ENCODE measurements at places on chromosomes 7 and 10.
A peak's percentile ranks its signal among the peaks of the same experiment; 100 is the strongest.

GRCh38 chr10:30227481-30227880, 121.6 kb downstream of the MTPAP start:
- no peak for DNase-seq

GRCh38 chr10:120571266-120571665, 114.2 kb downstream of the PLPP4 start:
- DNase-seq: no peak

DNA sequence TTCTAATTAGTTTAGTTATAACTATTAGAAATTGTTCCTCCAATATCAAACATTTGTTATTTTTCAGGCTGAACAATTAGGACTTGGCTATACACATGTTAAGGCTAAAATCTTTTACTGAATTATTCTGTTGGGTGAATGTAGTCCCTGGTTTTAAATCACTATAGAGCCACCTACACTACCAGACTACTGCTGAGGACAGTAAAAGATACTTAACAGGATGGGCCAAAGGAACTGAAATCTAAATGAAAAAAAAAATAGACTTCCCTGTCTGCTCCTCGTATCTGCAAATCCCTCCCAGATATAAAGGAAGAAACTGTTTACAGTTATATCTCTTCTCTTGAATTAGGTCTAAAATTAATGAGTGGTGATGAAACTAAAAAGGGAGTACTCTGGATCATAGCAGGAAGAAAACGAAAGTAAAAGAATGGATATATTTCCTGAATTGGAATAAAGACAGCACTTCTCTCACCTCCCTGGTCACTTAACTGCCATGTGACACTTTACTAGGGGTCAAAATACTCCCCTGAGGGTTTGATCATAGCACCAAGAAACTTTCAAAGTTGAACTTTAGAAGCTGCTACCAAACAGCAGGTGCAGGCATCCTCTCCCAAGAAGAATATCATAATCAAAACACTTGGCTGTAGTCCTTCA, 12.7 kb downstream of the FBXW4 start:
- DNase-seq: peak; percentile 14

DNA sequence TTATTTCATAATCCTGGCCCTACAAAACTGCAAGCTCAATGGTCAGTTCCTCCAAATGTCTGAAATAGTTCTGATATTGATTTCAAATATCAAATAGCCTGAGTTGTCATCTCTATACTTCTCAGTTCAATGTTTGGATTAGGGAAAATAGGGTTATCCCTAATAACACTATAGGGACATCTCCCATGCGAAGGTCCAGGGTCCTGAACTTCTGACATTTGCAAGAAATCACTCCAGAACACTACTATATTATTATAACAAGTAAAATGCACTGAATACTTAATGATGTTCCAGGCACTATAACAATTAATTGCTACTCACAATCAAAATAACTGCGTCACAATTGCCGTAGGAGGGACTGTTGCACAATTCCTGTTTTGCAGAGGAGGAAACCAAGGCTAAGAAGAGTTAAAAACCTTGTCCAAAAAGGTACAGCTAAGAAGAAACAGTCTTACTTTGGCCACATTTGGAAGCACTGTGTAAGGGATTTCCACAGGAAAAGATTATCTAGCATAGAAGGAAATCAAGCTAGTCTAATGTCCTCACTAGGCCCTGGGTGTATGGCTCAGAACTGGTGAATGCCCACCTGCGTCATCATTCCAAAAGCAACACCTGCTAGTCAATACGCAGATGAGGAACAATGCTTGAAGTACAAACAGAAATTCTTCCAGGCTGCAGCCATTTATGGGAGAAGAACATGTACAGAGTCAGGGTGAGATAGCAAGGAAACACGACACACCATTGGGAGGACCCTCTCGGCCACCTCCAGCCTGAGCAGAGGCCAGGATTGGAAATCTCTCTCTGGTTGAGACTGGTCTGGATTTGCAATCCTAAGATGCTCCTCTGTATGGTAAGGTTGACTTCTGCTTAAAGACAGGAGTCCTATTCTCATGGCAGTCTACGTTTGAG, 48.3 kb downstream of the ABLIM1 start:
- no peak for DNase-seq

DNA sequence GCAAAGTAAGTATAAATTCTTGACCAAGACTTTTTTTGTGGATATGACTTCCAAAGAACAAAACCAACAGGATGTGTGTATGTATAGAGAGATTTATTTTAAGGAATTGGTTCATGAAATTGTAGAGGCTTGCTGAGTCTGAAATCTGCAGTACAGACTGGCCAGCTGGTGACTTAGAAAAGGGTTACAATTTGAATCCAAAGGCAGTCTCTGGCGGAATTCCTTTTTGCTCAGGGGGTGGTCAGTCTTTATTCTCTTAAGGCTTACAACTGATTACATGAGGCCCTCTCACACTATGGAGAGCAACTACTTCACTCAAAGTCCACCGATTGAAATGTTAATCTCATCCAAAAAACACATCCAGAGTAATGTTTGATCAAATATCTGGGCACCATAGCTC, 100.1 kb upstream of the IMMP2L start:
- DNase-seq: no peak

DNA sequence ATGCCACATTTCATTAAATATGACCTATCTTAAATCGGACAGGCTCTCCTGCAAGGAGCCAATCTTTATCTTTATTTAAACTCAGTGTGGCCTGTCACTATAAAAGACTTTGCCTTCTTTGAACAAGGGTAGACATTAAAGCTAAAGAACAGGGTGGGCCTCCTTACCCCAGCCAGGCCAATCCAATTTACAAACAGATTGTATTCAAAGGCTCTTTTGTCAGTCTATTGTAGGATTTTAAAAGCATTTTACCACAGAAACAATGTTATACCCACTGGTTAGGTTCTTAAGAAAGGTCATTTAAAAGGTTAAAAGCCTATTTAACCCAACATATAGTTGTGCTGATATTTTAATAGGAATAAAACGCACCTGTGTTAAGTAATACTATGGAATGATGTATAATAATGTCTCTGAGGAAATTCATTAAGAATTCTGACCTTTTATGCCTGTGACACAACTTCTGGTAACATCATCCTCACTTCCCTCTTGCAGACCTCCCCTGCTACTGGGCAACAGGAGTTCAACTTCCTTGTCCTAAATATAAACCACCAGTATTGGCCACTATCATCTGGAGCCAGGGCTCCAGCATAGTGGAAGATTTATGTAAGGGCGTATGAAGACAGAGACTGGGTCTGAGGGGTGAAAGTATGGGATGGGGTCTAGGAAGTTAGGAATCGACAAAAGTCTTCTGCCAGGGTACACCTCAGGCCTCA, 32.5 kb downstream of the MTERF1 start:
- DNase-seq: no peak

- peak; percentile 97 for DNase-seq
These were observed 65.5 kb downstream of the PYROXD2 start for GRCh38 chr10:98349508-98349922.

GRCh38 chr7:137691566-137691965, 155.2 kb downstream of the DGKI start:
- no peak for DNase-seq

DNA sequence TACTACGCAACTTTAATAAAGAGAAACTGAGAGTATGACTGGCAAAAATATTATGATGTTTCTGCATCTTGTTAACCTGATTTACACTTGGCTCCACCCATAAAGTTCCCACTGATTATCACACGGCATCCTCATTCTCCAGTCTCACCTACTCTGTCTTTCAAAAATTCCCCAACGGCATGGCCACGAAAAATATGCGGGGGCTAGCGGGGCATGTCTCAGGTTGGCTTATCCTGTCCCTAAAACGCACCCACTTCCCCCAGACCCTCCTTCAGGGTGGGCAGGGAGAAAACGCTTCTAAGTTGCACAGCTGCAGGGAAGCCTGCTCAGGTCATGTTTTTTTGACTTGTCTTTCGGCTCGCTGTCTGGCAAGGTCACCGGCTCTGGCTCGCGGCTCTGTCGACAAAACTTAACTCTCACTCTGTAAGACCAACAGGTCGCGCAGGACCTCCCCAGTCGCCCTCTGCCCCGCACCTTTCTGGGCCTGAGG, 3.8 kb downstream of the CDK6 start:
- no peak for DNase-seq

DNA sequence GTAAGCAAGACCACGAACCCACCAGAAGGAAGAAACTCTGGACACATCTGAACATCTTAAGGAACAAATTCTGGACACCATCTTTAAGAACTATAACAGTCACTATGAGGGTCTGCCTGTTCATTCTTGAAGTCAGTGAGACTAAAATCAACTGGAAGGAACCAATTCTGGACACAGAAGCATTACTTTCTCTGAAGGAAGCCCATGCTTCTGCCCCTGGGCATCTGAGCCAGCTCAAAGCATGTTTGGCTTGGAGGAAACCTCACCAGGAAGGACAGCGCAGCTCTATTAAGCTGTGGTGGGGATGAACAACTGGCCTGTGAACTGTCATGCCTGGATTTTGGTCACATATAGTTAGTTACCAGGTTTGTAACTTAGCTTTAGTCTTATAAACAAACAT, 132.4 kb upstream of the GDF10 start:
- no peak for DNase-seq

DNA sequence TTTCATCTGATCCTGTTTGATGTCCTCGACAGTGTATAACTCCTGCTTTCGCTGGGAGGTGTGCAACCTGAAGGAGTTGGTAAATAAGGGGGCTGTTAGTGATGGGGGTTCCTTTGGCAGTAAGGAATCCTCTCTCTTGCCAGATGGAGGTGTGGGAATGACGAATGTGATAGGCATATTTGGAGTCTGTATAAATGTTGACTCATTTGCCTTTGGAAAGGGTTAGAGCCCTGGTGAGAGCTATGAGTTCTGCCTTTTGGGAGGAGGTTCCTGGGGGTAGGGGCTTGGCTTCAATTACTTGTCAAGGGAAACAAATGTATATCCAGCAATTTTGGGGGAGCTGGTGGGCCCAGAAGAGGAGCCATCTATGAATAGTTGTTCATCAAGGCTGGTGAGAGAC, 11.4 kb upstream of the CHST3 start:
- no peak for DNase-seq

- peak; percentile 35 for DNase-seq
These were observed 6.9 kb upstream of the CREB3L2 start for GRCh38 chr7:138008588-138009349.

- DNase-seq: no peak
These were observed 270.7 kb downstream of the PARD3 start for GRCh38 chr10:34544400-34544799.

- peak; percentile 51 for DNase-seq
These were observed 62.6 kb downstream of the ADK start for GRCh38 chr10:74213571-74214162.

DNA sequence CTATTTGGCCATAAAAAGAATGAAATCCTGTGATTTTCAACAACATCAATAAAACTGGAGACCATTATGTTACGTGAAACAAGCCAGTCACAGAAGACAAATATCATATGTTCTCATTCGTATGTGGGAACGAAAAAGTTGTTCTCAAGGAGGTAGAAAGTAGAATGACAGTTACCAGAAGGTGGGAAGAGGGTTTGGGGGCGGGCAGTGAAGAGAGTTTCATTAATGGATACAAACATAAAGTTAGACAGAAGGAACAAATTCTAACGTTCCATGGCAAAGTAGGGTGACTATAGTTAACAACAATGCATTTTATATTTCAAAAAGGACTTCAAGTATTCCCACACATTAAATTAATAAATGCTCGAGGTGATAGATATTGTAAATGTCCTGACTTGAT, 97.4 kb downstream of the ZPBP start:
- DNase-seq: no peak

- no peak for DNase-seq
These were observed 146.3 kb downstream of the GPR85 start for GRCh38 chr7:112940314-112940732.

DNA sequence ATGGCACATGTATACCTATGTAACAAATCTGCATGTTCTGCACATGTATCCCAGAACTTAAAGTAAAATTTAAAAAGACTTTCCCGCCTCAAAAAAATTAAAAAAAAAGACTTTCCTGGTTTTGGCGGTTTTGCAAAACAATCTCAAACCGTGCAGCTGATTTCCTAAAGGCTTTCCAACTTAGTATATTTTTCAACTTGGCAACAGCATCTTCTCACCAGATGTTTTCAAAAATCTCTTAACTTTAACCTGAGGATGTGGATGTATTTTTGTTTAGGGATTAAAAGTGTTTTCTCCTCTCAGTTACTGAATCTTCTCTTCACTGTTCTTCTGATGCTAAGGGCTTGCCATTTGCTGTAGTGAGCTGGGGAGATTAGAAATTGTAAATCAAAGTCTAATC, 96.5 kb upstream of the PLPP4 start:
- DNase-seq: no peak

DNA sequence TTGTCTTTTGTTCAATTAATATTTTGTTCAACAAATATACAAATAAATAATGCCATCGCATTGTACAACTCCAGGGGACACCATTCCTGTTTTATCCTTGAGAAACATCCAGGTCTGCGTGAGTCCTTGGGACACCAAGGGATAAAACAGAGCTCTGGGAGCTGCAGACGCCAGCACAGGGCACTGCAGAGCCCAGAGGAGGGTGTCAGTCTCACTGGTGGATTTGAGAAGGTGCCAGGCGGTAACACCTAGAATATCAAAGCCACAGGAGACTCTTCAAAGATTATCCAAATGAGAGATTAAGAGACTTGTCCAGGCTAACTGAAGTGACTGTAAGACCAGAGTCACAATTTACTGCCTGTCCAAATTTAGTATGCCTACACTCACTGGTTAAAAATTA, 55.3 kb downstream of the TEX36 start:
- no peak for DNase-seq

DNA sequence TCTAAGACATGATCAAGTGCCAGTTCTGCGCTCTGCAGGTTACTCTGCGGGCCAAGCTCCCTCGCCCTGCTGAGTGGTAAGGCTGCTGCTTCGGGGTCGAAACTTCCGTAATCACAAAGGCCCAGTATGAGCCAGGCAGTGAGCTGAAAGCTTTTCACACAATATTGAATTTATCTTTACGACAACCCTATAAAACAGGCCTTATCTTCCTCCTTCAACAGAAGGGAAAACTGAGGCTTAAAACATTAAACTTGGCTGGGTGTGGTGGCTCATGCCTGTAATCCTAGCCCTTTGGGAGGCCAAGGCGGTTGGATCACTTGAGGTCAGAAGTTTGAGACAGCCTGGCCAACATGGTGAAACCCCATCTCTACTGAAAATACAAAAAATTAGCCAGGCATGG, 83.3 kb downstream of the FAM107B start:
- DNase-seq: no peak

DNA sequence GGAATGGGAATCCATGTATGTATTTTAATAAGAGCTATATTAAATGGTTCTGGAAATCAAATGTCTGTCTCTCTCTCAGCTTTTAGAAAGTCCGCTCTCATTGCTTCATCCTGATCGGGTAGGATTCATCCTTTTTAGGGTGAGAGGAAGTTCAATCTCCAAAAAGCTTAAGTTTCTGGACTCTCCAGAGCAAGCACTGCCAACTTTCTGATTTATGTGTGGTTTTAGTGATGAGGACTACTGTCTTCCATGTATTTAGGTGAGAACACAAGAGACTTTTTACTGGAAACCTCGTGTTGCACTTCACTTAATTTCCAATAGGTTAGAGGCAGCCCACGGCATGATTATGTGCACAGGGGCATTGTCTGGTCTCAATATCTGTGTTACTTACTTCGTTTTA, 267.9 kb downstream of the SUGCT start:
- no peak for DNase-seq

Data from hepatic stellate cell (primary cell).